Osteoblast (primary cell): ENCODE measurements at places on chromosomes 6 and 20. TPM values are rescaled to one million over a fixed set of nuclear protein-coding genes. Genes with fewer than 3 reads are reported as not detected.

FAM209B gene
- 0.36 TPM in 1 of 2 replicates, not detected in the other for total RNA-seq

TNFRSF6B gene
- total RNA-seq, result 2.1 and 2.9 TPM in 2 replicates

PCSK2 gene
- not detected in 2 replicates for total RNA-seq

MEP1A gene
- not detected in 2 replicates for total RNA-seq

CLDN20 gene
- not detected in 2 replicates for total RNA-seq

FAM83D gene
- total RNA-seq, result 1.8 and 2.2 TPM in 2 replicates

BPIFB4 gene
- not detected in 2 replicates for total RNA-seq

TCF15 gene
- total RNA-seq, result not detected in 2 replicates

BMP6 gene
- total RNA-seq, result 0.59 and 0.72 TPM in 2 replicates

EDN3 gene
- total RNA-seq, result not detected in 2 replicates

RNASET2 gene
- total RNA-seq, result 41.3 and 47.8 TPM in 2 replicates

ZNF311 gene
- total RNA-seq, result 0.88 and 1.1 TPM in 2 replicates

TMEM200A gene
- 43.1 and 49.2 TPM in 2 replicates for total RNA-seq

HAO1 gene
- not detected in 2 replicates for total RNA-seq

CD24 gene
- 3.3 and 4.1 TPM in 2 replicates for total RNA-seq

VIP gene
- total RNA-seq, result not detected in 2 replicates

CAP2 gene
- total RNA-seq, result 10.0 and 12.3 TPM in 2 replicates

ZNF341 gene
- total RNA-seq, result 1.1 and 1.2 TPM in 2 replicates

BRD2 gene
- total RNA-seq, result 116 and 119 TPM in 2 replicates

SPATS1 gene
- total RNA-seq, result not detected in 2 replicates

TRAPPC3L gene
- under 0.01 and 0.29 TPM in 2 replicates for total RNA-seq

GJA1 gene
- total RNA-seq, result 1,360 and 1,632 TPM in 2 replicates

KCNK16 gene
- not detected in 2 replicates for total RNA-seq

BHLHE23 gene
- not detected in 2 replicates for total RNA-seq

DACT2 gene
- not detected in 2 replicates for total RNA-seq

RNF182 gene
- total RNA-seq, result 3.3 and 4.4 TPM in 2 replicates

OVOL2 gene
- not detected in 2 replicates for total RNA-seq

PXDC1 gene
- 144 and 161 TPM in 2 replicates for total RNA-seq

IPCEF1 gene
- 0.36 and 0.88 TPM in 2 replicates for total RNA-seq

OLIG3 gene
- not detected in 2 replicates for total RNA-seq

C6orf141 gene
- total RNA-seq, result not detected in 2 replicates

SAMD10 gene
- 0.59 and 1.4 TPM in 2 replicates for total RNA-seq

RNF114 gene
- total RNA-seq, result 46.9 and 78.5 TPM in 2 replicates

CPXM1 gene
- under 0.01 and 0.88 TPM in 2 replicates for total RNA-seq

MUC22 gene
- total RNA-seq, result not detected in 2 replicates

POLR1C gene
- 28.6 and 29.5 TPM in 2 replicates for total RNA-seq
